ENCODE measurements at places on chromosomes 2 and 18. TPM values are rescaled to one million over a fixed set of nuclear protein-coding genes. Genes with fewer than 3 reads are reported as not detected.

The GALR1 gene
- not detected for total RNA-seq

- no peak overlapping the region for H3K4me3 ChIP-seq
- no peak overlapping the region for H3K27ac ChIP-seq
- no peaks in the 10 kb centered on the region for H3K27me3 ChIP-seq
- H3K36me3 ChIP-seq = no peaks in the 10 kb centered on the region
- DNase-seq = no peak
Measured at GRCh38 chr2:223088866-223089265, 36.9 kb downstream of the KCNE4 start.

DNA sequence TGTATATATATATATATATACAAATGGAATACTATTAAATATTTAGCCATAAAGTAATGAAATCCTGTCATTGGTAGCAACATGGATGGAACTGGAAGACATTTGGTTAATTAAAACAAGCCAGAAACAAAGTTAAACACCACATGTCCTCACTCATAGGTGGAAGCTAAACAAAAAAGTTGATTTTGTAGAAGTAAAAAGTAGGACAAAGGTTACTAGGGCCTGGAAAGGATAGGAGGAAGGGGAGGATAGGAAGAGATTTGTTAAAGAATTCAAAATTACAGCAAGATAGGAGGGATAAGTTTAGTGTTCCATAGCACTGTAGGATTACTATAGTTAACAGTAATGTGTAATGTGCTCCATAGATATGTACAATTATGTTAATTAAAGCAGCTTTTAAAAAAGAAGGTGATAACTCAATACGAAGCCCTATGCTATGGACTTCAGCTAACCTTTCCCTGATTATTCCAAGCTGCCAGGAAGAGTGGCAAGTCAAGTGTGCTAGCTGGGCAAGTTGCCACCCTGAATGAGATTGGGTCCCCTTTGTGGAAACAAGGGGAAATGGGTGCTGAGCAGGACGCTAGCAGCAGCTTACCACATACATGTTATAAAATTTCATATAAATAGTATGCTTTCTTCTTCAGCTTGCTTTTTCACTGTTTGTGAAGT is 12.3 kb downstream of the MERTK start:
- peaks cover 9% of the 10 kb centered on the region for H3K4me1 ChIP-seq
- DNase-seq = no peak
- H3K27ac ChIP-seq = no peak overlapping the region
- no peaks in the 10 kb centered on the region for H3K27me3 ChIP-seq
- H3K4me3 ChIP-seq = no peak overlapping the region

- peaks cover 26% of the 10 kb centered on the region for H3K4me1 ChIP-seq
- H3K27ac ChIP-seq = no peak overlapping the region
- no peaks in the 10 kb centered on the region for H3K27me3 ChIP-seq
- no peak overlapping the region for H3K4me3 ChIP-seq
- no peak for DNase-seq
Measured at GRCh38 chr2:207121784-207122183, 44.0 kb downstream of the KLF7 start.

The GKN1 gene
- not detected for total RNA-seq

- H3K27me3 ChIP-seq = peaks cover 14% of the 10 kb centered on the region
- H3K36me3 ChIP-seq = no peaks in the 10 kb centered on the region
- no peak for DNase-seq
- no peak overlapping the region for H3K27ac ChIP-seq
- peaks cover 5% of the 10 kb centered on the region for H3K4me1 ChIP-seq
- no peak overlapping the region for H3K4me3 ChIP-seq
Measured at GRCh38 chr2:70921839-70922234, 13.9 kb upstream of the ATP6V1B1 start.

The G6PC2 gene
- total RNA-seq = not detected

The SIGLEC15 gene
- not detected for total RNA-seq

- no peaks in the 10 kb centered on the region for H3K27me3 ChIP-seq
- peaks cover 2% of the 10 kb centered on the region for H3K4me1 ChIP-seq
- H3K4me3 ChIP-seq = no peak overlapping the region
Measured at GRCh38 chr2:240752209-240752608, 60.5 kb downstream of the AQP12A start.

- no peaks in the 10 kb centered on the region for H3K36me3 ChIP-seq
- no peaks in the 10 kb centered on the region for H3K4me1 ChIP-seq
- no peak for DNase-seq
Measured at GRCh38 chr18:66346833-66347588, 256.9 kb downstream of the CDH19 start.

The NYAP2 gene
- total RNA-seq = not detected

GRCh38 chr2:143802871-143803650 is 673.8 kb downstream of the ARHGAP15 start:
- peak overlapping the region; percentile 82 for H3K4me3 ChIP-seq
- peak; percentile 62 for DNase-seq
- peaks cover 47% of the 10 kb centered on the region for H3K4me1 ChIP-seq
- H3K36me3 ChIP-seq = peaks cover 14% of the 10 kb centered on the region
- H3K27ac ChIP-seq = peak overlapping the region; percentile 95

The NCKAP5 gene
- total RNA-seq = not detected

GRCh38 chr2:48819206-48819735 is 63.7 kb upstream of the LHCGR start:
- H3K27ac ChIP-seq = no peak overlapping the region
- DNase-seq = no peak
- H3K36me3 ChIP-seq = no peaks in the 10 kb centered on the region
- H3K4me3 ChIP-seq = no peak overlapping the region
- H3K27me3 ChIP-seq = no peaks in the 10 kb centered on the region
